ENCODE measurements at places on chromosomes 3 and 15. TPM values are rescaled to one million over a fixed set of nuclear protein-coding genes. Genes with fewer than 3 reads are reported as not detected.

Gene EOGT
- total RNA-seq = 23.3 TPM

Gene ALCAM
- total RNA-seq = 93.7 TPM

Gene VWA5B2
- total RNA-seq = not detected

GRCh38 chr3:186216900-186217819, 108.3 kb upstream of the ETV5 start:
- DNase-seq = no peak

GRCh38 chr15:35505809-35506208, 40.2 kb downstream of the DPH6 start:
- no peak for DNase-seq

DNA sequence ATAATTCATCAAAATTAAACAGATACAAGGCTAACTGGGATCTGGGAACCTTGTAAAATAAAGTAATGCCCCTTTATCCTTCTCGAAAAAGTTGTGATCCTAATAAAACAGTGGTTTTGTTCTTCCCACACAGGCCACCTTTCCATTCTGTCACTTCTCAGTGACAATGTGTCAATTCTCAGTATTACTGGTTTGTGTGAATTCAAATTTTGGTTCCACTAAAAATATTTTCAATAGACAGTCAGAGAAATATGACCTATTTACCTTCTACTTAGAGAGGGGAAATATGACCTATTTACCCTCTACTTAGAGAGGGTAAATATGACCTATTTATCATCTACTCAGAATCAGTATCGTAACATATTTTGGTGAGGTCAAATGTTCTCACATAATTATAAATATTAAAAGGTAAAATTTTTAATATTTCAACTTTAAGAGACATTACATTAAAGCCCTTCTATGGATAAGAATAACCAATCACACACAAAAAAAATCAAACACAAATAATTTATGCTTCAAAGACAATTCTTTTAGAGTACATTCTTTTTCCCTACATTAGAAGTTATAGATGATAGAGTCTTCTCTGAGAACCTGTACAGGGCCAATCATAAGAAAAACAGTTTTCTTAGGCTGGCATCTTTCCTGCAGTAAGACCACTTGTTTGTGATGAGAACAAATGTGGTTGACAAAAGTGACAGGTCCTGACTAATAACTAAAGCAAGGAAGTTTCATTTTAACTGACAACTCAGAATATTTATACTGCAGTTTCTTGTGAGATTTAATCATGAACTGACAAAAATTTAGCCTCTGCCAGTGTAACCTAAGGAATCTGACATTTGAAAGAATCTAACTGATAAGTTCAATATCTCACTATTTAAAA, 323.3 kb downstream of the DIPK2A start:
- DNase-seq = no peak

DNA sequence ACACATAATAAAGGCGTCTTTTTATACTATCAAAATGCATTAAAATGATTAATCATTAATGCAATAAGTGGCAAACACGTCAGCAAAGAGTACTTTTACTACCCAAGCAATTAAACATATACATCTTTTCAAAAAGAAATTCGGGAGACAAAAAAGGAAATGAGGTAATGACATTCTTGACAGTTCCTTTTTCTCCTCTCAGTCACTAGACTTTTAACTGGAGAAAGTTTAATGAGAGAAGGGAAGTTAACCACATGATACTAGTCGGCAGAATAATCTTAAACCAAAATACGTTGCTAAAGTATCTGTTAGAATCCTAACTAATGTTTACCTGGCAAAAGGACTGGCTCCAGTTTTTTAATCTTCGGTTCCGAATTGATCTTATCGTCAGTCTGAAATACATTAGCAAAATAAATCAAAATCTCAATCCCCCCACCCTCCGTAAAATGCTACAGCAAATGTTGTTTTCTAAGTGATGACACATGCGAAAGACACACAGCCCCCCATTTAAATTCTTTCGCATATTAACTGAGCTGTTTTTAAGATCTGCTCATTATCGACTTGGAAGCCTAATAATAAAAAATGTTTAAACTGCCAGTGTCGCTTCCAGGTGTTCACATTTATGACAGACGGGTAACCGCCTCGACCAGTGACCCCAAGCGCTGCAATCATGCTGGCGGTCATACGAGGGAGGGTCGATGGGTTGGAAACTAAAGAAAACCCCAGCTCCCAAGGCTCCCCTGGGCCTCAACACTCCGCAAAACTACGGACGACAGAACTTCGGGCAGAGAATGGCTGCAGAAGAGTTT, 778 bp downstream of the MTMR10 start:
- no peak for DNase-seq

GRCh38 chr3:187367561-187368103, 553 bp upstream of the RTP4 start:
- DNase-seq = no peak

DNA sequence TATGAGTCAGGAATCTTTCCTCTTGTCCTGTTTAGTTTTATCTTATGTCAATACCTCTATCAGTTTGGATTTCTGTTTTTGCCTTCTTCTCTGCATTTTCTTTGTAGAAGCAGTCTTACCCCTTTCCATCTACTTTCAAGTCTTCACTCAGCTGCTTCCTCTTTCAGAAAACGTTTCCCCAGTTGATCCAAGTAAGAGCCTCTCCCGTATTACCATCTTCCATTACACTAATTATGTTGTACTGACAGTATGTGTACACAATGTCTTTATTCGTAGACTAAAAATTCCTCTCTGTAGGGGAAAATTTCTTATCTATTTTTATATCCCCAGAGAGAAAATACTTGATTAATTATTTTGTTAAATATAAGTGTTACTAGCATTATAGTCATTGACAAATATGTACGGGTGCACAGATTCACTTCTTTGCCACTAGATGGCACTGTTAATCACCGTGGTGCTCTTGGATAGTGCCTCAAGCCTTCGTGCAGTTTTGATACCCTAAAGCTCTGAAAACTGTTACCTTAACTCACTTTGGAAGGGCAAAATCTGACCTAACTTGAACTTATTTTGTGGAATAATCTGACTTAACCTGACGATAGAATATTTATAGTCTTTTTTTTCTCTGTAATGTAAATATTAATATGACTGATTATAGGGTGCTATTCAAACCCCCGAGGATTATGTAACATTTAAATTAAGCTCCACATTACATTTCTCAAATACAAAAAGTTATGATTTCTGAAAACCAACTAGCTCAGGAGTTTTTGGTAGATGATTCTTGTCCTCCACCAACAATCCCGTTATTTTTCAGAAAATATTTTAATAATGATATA, 74.2 kb upstream of the POU1F1 start:
- no peak for DNase-seq
